ENCODE measurements at places on chromosomes 16 and 17.

DNA sequence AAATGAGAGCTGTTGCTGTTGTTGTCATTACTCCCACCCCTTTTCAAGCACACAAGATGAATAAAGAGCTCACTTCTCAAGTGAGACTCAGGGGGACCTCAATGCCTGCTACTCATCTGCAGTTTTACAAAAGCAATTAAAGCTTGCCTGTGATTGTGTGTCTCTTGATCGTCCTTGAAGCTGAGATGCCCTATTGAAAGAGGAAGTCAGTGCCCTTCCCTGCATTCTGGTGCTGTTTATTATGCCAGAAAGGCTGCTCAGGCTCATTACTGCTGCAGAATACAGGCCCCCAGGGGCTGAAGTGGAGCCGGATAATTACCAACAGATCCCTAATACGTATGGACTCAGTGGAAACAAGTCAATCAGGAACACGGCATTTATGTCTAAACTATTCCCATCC is 147.2 kb downstream of the HS3ST2 start:
- no peak for DNase-seq

DNA sequence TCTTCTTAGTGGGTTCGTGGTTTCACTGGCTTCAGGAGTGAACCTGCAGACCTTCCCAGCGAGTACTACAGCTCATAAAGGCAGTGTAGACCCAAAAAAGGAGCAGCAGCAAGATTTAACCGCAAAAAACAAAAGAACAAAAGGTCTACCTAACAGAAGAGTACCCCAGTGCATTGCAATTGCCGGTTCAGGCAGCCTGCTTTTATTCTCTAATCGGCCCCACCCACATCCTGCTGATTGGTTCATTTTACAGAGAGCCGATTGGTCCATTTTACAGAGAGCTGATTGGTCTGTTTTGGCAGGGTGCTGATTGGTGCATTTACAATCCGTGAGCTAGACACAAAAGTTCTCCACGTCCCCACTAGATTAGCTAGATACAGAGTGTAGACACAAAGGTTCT is 2.0 kb upstream of the ARRB2 start:
- DNase-seq: peak; percentile 58

- no peak for DNase-seq
These were observed 10.5 kb downstream of the PDILT start for GRCh38 chr16:20393801-20394577.

DNA sequence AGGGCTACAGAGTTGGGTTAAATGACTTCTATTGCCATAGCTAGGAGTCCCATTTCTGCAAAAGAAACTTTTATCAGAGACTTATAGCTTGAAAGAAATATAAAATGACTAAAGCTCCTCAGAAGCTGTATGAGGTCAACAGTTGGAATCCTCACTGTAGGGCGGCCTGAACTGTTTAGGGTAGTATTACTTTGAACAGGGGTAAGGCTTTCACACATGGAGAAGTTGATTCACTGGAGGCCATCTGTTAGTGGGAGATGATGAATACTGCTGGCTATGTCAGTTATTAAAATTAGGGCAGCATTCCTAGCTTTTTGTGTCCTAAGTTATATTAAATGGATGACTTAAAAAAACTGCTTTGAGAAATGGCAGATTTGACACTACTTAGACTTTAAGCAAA is 6.0 kb downstream of the TTC19 start:
- DNase-seq: no peak

- DNase-seq: no peak
These were observed at the start of gene P4HB for GRCh38 chr17:81859906-81860755. TSS of gene P4HB (minus strand) at chr17:81860535. CDS start at chr17:81860471, 64 bp downstream.

- no peak for DNase-seq
These were observed 30.5 kb downstream of the SNTB2 start for GRCh38 chr16:69217433-69217832.

GRCh38 chr17:78305801-78306200 is 54.1 kb downstream of the SOCS3 start:
- DNase-seq: no peak

DNA sequence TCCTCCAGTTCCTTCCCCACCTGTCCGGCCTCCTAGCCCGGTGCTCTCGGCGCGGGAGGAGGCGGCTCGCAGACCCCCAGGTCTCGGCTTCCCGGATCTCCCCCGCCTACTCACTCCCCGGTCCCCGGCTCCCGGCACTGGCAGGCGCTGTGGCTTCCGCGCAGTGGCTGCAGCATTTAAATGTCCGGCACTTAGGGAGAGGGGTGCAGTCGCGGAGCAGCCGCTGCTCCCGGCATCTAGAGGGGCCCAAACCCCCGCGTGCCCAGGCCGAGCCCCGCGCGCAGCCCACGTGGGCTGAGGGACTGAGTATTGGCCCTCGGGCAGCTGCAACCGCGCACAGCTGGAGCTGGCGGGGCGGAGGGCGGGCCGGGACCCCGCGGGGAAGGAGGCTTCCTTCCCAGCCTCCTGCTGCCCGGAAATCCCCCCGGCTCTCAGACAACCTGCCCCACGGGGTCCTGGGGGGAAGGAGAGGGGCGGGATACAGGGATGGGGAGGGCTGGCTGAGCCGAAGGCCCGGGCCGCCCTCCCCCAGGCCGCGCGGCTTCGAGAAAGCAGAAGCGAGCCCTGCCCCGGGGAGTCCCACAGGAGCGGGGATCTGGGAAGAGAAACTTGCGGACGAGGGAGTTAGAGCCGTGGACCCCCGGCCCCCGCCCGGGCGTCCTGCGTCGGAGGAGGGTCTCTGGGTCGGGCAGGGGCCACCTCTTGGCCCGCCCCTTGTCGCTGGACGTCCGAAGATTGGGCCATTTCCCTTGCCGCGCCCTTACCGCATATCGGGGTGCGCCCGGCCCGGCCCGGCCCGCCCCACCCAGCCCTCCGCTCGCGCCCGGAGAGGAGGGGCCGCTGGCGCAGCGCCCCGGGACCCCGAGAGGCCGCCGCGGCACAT is at the start of gene MMP25:
Gene MMP25 (plus strand): TSS at position 804 of the 883 bp plus-strand sequence. CDS start 357 bp downstream, outside the sequence.
- no peak for DNase-seq

GRCh38 chr17:48106802-48107136 is 797 bp upstream of the SNX11 start:
- no peak for DNase-seq
